Motor neuron (in vitro differentiated cells): ENCODE measurements at places on chromosomes 5 and 9. TPM values are rescaled to one million over a fixed set of nuclear protein-coding genes. Genes with fewer than 3 reads are reported as not detected.

GRCh38 chr5:159826351-159827214 lies 89.7 kb upstream of the ADRA1B start:
- peak; percentile 93 for ATAC-seq

- ATAC-seq: peak; percentile 51
These were observed 66.9 kb downstream of the GRIN3A start for GRCh38 chr9:101671567-101671966.

SIT1 gene
- total RNA-seq: not detected in 2 replicates

DNA sequence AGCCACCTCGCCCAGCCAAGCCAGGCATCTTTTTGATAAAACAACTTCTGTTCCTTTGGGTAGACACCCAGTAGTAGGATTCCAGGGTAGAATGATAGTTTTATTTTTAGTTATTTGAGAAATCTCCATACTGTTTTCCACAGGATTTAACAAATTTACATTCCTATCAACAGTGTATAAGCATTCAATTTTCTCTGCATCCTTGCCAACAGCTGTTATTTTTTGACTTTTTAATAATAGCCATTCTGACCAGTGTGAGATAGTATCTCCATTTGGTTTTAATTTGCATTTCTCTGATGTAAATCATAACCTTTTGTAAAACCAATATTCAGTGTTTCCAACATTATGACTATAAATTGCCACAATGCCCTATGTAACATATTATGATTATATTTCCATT lies 28.2 kb upstream of the CCNB1 start:
- no peak for ATAC-seq

COL23A1 gene
- total RNA-seq: 0.19 TPM in 1 of 2 replicates, not detected in the other

DNA sequence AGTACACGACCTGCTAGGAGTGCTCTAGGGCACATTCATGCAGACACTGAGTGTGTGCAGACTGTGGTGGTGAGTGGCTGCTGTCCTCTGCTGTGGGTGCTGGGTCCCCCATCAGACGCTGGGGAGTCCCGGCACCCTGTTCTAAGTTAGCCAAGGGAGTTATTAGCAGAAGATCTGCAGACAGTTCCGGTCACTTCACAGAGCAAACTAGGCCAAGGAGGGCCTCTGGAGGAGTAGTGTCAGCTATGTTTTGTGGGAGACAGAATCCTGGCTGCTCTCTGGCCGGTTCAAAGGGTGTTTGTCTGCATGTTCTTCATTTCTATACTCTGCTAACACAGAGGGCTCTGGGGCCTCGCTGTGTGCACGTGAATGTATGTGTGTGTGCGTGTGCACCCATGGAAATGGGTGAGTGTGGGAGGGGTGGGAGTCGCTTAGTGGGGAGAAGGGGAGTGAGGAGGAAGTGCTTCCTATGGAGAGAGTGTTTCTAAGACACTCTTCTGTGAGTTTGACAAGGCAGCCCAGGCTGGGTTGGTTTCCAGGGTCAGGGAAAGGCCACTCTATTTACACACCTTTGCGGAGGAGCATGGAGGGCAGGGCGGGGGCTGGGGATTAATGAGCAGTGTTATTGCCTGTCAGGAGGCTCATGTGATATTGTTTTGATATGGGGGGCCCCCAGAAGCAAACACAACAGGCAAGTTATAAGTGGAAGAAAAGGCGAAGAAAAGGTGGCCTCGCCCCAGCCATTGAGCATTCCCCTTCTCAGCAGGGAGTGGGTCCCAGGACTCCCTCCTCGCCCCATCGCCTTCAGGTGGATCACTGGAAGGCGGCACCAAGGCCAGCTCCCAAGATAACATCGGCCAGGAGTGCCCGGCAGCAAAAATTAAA lies 68.9 kb downstream of the MACROH2A1 start:
- peak; percentile 23 for ATAC-seq

PCDHB4 gene
- 0.71 and 0.73 TPM in 2 replicates for total RNA-seq

DNA sequence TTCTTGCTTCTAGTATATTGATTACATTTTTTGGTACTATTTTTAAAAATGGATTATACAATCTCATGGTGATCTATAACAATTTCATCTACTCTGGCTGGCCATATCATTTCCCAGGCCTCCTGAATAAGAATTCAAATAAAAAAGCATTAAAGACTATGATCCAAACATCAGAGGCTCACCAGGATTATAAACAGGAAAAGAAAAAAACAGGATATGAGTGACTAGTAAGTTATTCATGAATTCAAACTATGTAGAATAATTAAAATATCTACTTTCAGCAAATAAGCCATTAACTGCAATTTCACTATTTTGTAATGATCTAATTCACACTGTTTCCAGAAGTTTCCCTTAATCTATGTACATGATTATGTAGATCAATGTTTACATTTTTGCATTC lies 293.1 kb upstream of the CDH6 start:
- ATAC-seq: no peak

DNA sequence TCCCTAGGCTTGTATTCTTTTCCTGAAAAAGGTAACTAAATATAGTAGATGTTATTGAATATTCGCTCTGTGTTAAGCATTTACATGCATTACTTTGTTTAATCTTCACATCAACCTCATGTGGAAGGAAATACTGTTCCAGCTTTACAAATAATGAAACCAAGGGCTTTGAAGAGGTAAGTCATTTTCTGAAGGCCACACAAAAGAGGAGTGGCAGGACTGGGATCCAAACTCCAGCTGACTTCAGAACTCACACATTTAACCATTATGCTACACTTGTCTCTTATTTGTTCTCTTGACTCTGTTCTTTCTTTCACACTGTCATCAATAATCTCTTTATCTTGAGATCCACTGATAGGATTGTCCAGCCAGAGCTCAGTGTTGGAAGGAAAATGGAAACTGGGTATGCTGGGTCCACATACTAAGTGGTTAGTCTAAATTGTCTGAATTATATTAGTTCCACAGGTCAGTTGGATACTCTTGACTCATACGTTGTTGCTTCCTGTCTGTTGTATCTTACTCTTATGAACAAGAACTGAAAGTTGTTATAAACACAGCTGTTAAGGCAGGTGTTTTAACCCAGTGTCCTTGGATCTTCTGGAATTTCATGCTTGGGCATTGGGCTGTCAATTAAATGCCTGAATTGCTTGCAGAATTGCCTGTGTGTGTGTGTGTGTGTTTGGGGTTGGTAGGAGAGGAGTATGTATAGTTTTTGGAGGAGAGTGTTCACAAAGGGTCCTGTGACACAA lies 65.6 kb downstream of the TLE4 start:
- no peak for ATAC-seq
